ENCODE measurements at places on chromosomes 3 and 15. TPM values are rescaled to one million over a fixed set of nuclear protein-coding genes. Genes with fewer than 3 reads are reported as not detected.

The GOLGA8T gene
- not detected for total RNA-seq

The ENTPD3 gene
- not detected for total RNA-seq

The OXTR gene
- total RNA-seq = 56.1 TPM

The FEZF2 gene
- total RNA-seq = not detected

The ADGRG7 gene
- total RNA-seq = not detected

The CCR3 gene
- total RNA-seq = not detected

The DCP1A gene
- total RNA-seq = 30.1 TPM

The DENND6A gene
- total RNA-seq = 9.0 TPM

The SLC24A5 gene
- not detected for total RNA-seq

The CCDC54 gene
- not detected for total RNA-seq

The GOLGA6L7 gene
- total RNA-seq = not detected

The PRKCD gene
- 3.3 TPM for total RNA-seq

The TMEM41A gene
- 11.9 TPM for total RNA-seq

The TGFBR2 gene
- 89.7 TPM for total RNA-seq

The RPSA gene
- 1,415 TPM for total RNA-seq

The CYP1A1 gene
- under 0.01 TPM for total RNA-seq

The ABI3BP gene
- total RNA-seq = 4.2 TPM

The PLXND1 gene
- total RNA-seq = 22.5 TPM

The OR5K2 gene
- total RNA-seq = not detected

The ZNF502 gene
- total RNA-seq = 5.7 TPM

The CD200 gene
- total RNA-seq = 1.1 TPM

The ATP8B4 gene
- total RNA-seq = 0.54 TPM

The ZMYND10 gene
- 1.1 TPM for total RNA-seq

The FILIP1L gene
- total RNA-seq = 19.9 TPM

The CRYGS gene
- total RNA-seq = 0.36 TPM

The MESP2 gene
- total RNA-seq = 0.28 TPM

The DUOX1 gene
- total RNA-seq = not detected

Measured in IMR-90 (cell line).